Cortex of kidney (tissue), 1 donor: ENCODE measurements at places on chromosomes 12 and 14.

DNA sequence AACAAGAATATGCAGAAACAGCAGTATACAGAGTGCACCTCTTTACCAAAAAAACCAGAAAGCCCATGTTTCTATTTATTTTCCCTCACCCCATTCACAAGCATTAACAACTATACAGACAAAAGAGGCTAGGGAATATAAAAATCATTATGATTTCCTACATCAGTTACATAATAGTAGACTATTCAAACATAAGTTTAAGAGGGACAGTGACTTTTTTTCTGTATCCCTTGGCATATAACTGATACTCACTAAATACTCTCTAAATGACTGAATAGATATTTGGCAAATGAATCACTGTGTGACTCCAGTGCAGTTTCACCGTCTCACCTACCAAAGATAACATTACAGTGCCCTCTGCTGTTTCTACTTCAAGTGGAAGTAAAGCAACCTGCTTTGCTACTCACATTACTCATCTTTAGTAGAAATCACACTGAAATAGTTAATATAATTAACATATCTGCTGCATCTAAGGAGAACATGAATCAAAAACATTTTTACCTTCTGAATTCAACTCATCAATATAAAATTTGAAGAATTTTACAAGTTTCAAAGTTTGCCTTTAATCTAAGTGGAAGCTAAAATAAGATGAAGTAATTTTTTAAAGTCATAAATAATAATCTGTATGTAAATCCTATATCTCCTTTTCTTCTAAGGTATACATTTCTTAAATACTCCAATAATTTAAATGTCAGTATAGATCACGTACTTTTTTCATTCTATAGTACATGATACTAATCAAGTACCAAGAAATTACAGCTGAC lies 103.8 kb downstream of the OSBPL8 start:
- no peak for DNase-seq

GRCh38 chr12:83763425-83763824 lies 1076.7 kb downstream of the TMTC2 start:
- no peak for DNase-seq

GRCh38 chr12:67540920-67541624 lies 107.5 kb upstream of the DYRK2 start:
- DNase-seq = no peak

DNA sequence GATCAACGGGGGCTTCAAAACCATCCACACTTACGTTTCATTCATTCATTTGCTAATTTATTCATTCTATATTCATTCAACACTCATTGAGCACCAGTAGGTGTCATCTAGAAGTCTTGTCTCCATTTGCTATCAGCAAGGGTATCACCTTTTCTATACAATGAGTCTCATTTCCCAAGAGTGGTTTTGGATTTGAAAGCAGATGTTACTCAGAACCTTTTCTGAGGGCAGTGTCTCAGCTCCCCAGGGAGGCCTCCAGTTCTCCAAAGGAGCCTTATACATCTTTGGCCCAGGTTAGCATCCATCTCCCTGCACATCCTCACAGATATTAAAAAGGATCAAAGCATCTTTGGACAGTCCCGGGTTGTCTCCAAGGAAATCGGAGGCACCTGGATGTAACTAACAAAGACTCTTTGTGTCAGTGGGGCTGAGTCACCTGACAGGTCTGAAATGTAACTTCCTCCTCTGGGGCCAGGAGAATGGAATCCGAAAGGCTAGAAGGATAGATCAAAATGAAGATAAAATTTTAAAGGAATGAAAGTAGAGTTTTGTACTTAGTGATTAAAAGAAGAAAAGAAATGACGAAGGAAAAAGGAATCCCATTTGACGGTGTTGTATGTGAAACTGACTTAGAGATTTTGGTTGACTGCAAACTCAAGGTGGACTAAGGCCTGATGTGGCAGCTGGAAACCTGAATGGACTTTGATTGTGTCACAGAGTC lies 103.0 kb downstream of the VCPKMT start:
- no peak for DNase-seq

- no peak for DNase-seq
Observed at GRCh38 chr12:40152783-40153383, 47.0 kb upstream of the SLC2A13 start.
